Naive thymus-derived CD4-positive, alpha-beta T cell (primary cell): ENCODE measurements at places on chromosomes 11 and 22. TPM values are rescaled to one million over a fixed set of nuclear protein-coding genes. Genes with fewer than 3 reads are reported as not detected.

DNA sequence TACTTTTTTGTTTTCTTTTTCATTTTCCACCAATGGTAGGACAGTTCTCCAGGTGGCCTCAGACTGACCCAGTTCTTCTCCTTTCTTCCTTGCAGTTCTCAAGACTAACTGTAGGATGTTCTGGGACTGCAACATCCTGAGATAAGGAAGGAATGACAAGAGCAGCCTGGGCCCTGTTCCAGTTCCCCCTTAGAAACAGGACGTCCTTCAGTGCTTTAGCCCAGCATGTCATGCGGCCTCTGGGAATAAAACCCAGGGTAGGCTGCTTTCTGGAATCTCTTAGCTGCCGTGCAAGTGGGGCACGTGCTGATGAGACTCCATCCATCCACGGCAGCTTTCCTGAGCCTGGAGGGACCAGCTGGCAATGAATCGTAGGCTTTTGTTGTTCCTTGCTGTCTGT is 24.0 kb upstream of the CADM1 start:
- DNase-seq: no peak

Gene MYO18B
- 0.42 TPM for total RNA-seq

Gene CEP126
- 2.8 TPM for total RNA-seq

Gene BIRC3
- total RNA-seq: 128 TPM

DNA sequence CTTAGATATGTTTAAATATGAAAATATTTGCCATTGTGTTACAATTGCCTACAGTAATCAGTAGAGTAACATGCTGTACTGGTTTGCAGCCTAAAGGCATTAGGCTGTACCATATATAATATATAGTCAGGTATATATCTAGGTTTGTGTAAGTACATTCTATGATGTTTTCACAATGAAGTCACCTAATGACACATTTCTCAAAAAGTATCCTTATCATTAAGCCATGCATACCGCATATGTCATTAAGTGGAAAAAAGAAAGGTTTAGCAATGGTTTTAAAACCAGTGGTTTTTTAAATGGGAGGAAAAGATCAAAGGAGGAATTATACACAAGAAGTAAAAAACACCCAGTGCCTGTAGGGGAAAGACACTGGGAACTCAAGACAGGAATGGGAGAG is 122.7 kb downstream of the RBFOX2 start:
- DNase-seq: no peak
